ENCODE measurements at places on chromosomes 2 and 18. TPM values are rescaled to one million over a fixed set of nuclear protein-coding genes. Genes with fewer than 3 reads are reported as not detected.
A peak's percentile ranks its signal among the peaks of the same experiment; 100 is the strongest.

The ANO7 gene
- total RNA-seq = 2.7 TPM

The SPDYA gene
- 0.89 TPM for total RNA-seq

The RGPD4 gene
- total RNA-seq = not detected

The ANKRD30B gene
- total RNA-seq = not detected

The COLEC11 gene
- 79.0 TPM for total RNA-seq

The CLIP4 gene
- total RNA-seq = 37.2 TPM

The ECEL1 gene
- total RNA-seq = 0.35 TPM

The TMSB10 gene
- total RNA-seq = 999 TPM

The TLX2 gene
- total RNA-seq = 0.12 TPM

The PRSS56 gene
- not detected for total RNA-seq

The ZNF804A gene
- total RNA-seq = 4.1 TPM

The GPAT2 gene
- 3.0 TPM for total RNA-seq

DNA sequence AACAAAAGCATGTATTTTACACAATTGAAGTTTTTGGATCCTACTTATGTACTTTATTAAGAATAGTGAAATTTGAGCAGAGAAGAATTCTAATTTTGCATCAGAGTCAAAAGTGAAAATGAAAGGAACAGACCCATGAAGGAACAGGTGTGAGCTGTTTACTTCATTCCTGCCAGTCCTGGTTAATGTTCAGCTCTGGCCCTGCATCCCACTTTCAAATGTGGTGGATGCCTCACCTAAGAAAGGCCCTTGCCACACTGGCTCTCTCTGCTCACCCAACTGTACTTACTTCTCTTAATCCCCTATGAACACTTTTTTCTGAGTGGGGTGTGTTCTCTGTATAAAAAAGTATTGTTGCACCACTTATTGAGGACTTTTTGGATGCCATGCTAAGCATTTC is 22.2 kb downstream of the FAM110C start:
- DNase-seq = peak; percentile 45

- no peak for DNase-seq
Measured at GRCh38 chr18:59547581-59548182, 149.5 kb downstream of the CCBE1 start.

DNA sequence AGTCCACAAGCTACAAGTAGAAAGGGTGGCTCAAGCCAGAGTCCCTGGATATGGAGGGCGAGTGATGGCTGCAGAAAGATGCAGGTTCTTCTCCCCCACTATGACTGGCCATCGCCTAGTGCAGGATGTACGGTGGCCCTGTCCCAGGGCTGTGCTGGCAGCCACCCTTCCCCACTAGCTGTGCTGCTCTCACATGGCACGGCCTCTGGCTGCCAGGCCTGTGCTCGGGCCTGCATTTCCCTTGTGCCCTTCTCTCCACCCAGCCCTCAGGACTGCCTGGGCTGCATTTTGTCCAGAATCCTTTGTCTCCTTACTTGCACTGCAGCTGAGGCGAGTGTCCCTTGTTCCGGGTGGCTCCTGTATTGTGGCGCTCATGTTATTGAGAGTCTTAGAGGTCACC is 1.6 kb upstream of the RAMP1 start:
- no peak for DNase-seq

DNA sequence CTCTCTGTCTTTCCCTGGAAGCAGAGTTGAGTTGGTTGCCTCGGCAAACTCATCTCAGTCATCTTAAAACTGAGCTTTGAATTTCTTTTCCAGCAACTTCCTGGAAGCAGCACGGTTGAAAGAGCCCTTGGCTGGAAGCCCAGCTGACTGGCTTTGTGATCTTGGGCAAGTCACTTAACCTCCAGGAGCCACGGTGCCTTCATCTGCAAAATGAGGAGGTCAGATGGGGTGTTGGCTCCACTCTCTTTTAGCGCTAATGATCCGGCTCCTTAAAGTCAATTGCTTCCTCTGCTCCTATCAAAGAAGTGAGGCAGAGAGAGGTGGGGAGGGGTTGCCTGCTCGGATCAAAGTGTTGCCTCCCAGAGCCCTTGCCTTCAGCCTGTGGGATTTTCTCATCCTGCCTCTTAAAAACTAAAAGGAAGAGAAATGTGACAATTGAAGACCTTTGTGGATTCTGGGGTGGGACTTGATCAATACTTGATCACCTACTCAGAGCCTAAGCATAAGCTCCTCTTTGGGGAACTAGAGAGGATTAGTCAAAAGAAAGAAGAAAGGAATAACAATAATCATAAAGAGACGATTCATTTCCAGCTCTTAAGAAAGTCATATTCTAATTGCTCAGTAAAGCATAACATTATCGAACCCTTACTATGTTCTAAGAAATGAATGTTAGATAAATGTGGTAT is 86.6 kb downstream of the MYCN start:
- DNase-seq = no peak

GRCh38 chr18:60259052-60259681 is 113.4 kb downstream of the MC4R start:
- no peak for DNase-seq

GRCh38 chr2:125296742-125297141 is 1271.7 kb downstream of the CNTNAP5 start:
- no peak for DNase-seq

DNA sequence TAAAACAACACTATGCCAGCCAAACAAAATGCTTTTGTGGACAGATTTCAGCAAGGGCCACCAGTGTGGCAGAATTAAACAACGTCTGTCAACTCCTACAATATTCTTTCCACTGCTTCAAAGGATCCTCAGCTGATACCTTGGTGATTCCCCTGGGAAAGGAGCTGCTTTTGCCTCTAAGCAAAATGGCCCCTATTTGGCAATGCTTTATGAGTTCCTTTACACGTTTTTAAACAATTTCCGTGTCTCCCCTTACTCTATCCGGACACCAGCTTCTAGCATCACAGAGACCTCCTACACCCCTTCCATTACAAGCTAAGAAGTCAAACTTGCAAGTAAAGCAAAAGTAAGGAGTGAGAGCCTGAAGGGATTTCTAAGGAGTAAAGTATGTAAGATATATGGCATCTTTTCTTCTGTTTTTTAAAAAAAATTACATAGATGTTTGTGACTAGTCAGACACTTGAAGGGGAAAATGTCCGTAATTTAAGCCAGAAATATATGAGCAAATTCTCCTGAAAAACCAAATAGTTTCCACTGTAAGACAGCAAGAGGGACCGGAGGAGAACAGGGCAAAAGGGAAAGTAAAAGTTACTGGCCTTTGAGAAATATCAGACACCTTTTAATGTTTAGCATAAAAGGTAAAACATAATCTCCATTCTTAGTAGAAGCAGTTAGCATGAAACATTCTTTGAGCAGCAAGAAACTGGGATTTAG is 1.9 kb downstream of the SOS1 start:
- no peak for DNase-seq

GRCh38 chr2:218022131-218022850 is 19.5 kb upstream of the TNS1 start:
- DNase-seq = no peak

DNA sequence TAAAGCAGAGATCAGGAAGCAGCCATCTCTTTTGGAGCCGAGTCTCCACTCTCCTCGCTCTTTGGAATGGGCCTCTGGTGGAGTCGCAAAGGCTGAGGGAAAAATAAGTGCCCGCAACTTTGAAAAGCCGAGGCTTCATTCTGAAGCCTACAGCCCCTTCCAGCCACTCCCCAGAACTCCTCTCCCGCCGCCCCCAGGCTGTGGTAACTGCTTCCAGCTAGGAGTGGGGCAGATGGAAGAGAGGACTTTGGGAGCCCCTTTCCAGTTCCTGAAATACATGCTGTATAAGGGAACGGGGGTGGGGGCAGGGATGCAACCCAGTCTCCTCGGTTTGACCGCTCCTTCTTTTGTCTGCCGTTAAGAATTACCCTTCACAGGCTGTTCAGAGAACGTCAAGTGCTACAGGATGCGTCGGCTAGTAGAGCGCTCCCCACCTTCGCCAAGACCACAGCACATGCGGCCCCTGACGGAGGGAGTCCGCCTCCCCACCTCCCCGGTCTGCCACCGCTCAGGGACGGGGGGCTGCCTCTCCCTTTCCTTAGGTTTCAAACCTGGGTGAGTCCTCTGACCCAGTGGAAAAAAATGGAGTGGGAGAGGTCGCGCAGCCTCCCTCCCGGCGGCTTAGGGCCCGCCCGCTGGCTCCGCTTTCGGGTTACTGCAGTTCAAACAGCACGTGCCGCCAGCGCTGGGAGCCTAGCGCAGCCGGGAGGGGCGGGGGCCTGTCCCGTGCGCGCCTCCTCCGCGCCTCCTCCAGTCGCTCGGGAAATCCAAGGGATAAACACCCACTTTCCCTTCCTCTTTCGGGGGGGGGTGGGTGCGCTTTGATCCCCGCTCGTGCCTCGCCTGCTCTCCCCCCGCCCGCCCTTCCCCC is 4.9 kb downstream of the CYP26B1 start:
- DNase-seq = peak; percentile 53

DNA sequence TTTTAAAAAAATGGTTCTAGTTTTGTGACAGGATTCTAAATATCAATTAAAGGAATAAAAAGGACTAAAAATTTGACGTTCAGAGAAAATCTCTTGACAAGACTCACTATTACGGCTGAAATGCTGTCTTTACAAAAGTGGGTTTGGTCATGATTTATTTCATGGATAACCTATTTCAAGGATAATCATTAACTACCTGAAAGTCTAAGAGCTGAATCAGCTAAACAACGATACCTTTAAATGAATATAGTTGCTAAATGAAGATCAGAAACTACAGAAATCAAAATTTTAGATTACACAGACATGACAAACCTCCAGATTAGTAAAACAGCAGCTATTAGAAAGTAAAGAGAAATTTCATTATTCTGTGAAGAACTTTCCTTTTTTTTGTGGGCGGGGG is 35.7 kb downstream of the RTTN start:
- DNase-seq = no peak

GRCh38 chr18:76258209-76258608 is 236.8 kb downstream of the ZNF516 start:
- no peak for DNase-seq

DNA sequence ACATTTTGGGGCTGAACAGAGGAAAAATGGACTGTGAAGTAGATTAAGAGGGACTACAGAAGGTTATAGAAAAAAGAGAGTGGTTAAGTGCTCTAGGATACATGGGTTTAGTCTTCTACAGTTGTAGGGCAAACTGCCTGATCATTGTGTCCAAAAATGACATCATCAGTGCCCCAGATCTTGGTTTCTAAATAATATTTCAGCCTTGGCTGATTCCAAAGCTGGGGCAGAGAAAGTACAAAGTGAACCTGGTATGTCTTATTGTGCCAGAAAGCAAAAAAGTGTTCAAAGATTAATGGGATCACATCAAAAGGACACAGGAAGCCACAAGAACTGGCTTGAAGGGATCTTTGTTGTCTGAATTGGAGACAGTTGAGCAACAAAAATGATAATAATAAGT is 97.1 kb upstream of the ZNF521 start:
- DNase-seq = no peak

- DNase-seq = no peak
Measured at GRCh38 chr2:128911276-128911675, 592.6 kb upstream of the HS6ST1 start.

DNA sequence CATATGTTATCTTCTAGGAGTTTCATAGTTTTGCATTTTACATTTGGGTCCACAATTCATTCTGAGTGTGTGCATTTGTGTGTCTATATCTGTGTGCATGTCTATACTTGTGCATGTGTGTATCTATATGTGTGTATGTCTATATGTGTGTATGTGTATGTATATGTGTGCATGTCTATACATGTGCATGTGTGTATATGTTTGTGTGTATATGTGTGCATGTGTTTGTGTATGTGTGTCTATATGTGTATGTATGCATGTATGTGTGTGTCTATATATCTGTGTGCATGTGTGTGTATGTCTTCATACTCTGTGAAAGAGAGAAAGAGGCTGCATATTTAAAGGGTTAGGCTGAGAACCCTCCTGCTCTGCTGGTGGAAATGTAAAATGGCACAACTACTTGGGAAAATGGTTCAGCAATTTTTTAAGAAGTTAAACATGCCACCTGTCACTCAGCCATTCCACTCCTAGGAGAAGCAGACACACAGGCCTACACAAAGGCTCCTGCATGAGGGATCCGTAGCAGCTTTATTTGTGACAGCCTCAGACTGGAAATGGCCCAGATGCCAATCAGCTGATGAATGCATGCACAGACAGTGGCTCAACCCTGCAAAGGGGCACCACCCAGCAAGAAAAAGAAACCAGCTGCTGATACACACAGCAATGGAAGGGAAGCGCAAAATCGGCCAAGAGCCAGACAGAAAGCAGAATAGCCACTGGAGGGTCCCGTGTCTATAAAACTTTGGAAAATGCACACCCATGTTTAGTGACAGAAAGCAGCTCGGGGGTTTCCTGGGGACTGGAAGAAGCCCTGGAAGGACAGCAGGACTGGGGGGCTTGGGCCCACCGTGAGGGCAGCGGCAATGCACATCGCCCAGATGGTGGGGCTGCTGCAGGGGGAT is 146.8 kb downstream of the SEPTIN10 start:
- no peak for DNase-seq

GRCh38 chr2:3644246-3644525 is 13.8 kb upstream of the ALLC start:
- no peak for DNase-seq

DNA sequence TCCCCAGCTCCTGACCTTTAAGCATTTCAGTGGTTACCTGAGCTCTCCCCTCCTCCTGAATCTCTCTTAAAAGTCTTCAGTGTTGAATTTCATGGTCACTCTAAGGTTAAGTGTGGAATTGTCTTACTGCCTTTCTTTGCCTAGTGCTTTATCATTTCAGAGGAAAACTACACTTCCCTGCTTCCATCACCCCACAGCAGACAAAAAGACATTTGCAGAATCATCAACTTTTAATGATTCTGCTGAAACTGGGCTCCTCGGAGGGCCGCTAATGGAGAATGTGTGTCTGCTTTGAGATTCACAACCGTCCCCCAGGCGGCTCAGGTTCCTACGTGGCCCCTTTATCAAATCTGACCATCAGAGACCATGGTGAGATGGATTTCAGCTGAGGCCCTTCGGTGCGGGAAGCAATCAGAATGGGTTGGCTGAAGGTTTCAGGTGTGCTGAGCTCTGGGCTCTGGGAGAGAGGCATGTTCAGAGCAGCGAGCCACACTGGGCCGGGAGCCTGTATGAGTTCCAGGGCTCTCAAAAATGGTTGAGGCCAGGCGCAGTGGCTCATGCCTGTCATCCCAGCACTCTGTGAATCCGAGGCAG is 41.9 kb upstream of the TBC1D8 start:
- DNase-seq = no peak

- no peak for DNase-seq
Measured at GRCh38 chr2:162106146-162106551, 32.1 kb upstream of the DPP4 start.

- DNase-seq = no peak
Measured at GRCh38 chr2:44430342-44430741, 68.6 kb downstream of the CAMKMT start.

GRCh38 chr18:36522509-36522908 is 225.0 kb downstream of the FHOD3 start:
- DNase-seq = no peak

DNA sequence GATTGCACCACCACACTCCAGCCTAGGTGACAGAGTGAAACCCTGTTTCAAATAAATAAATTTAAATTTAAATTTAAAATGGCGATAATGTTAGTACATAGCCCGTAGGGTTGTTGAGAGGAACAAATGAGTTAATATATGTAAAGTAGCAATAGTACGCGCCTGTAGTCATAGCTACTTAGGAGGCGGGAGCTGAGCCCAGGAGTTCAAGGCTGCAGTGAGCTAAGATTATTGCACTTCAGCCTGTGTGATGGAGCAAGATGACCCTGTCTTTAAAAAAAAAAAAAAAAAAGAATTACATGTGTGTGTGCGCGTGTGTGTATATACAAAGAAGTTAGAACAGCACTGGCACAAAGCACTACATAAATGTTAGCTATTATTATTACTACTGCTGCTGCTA is 117.4 kb upstream of the ARL5A start:
- no peak for DNase-seq

- no peak for DNase-seq
Measured at GRCh38 chr2:71783215-71783614, 329.9 kb downstream of the DYSF start.

GRCh38 chr2:148720501-148721001 is 76.0 kb downstream of the EPC2 start:
- peak; percentile 10 for DNase-seq

Data from mucosa of gallbladder (tissue), 1 donor.